ENCODE measurements at places on chromosomes 4 and X.

DNA sequence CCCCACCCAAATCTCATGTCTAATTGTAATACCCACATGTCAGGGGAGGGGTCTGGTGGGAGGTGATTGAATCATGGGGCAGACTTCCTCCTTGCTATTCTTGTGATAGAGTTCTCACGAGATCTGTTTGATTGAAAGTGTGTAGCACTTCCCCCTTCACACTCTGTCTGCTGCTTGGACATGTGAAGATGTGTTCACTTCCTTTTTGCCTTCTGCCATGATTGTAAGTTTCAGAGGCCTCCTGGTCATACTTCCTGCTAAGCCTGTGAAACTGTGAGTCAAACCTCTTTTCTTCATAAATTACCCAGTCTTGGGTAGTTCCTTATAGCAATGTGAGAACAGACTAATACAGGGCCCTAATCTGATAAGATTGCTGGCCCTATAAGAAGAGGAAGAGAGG, 1514.8 kb downstream of the RPA4 start:
- no peak for DNase-seq

- no peak for DNase-seq
Measured at GRCh38 chr4:108941904-108942430, 179.1 kb upstream of the ETNPPL start.

GRCh38 chr4:105277702-105278101, 131.0 kb downstream of the TET2 start:
- no peak for DNase-seq

DNA sequence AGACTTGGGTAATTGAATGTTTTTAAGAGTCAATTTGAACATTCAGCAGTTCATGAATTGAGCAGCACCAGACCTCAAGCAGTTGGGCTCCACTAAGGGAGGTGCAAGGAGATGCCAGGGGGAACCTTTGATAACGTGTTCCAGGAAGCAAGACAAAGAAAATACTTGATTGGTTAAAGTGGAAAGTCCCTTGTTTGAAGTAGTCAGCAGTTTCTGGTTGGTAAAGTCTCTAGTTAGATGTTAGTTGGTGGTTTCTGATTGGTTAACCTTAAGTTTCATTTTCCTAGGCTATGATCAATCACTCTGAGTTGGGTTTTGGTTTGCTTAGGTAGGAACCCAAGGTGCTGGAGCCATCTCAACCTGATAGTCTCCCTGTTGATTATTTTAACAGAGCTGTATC, 4.0 kb downstream of the HERC6 start:
- no peak for DNase-seq

DNA sequence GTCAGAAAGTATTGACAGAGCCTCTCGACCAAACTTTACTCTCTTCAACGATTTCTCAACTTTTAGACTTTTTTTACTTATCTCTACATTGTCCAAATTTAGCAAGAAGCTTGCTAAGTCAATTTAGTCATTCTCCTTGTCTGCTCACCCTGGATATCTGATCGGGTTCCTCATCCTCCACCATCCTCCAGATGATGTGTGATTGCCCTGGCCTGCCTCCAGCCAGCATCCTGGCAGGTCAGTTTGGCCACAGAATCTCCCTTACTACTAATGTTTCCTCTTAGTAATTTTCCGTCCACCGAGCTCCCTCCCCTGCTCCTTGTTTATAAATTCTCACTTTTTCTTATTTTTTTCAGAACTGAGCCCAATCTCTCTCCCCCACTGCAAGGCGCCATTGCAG, 167.9 kb upstream of the ZFP42 start:
- DNase-seq = no peak

DNA sequence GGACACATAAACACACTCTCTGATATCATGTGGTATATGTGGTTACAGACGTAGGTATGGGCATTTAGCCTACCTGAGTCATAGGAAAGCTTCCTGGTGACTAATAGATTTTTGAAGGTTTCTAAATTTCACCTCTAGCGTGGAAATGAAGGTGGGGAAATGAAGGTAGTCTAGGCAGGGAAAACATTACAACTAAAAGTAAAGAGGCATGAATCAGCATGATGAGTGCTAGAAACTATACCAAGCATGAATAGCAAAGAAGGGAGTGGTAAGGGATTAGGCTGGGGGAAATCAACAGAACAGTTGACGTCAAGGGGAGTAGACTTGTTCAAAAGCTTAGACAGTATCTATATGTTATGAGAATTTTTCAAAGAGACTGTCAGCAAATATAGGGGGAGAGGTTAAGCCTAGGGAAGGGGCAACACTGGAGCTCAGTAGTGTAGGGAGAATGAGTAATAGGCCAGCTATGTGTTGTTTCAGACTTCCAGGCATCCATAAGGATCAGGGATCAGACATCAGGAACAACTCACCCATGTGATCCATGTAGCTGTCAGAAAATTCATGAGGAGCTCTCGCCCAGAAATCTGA, 279.3 kb upstream of the DIPK2B start:
- DNase-seq = no peak

- DNase-seq = peak; percentile 5
Measured at GRCh38 chrX:19772096-19772821, 115.1 kb downstream of the SH3KBP1 start.

GRCh38 chrX:65706041-65706828, 38.8 kb downstream of the MSN start:
- peak; percentile 6 for DNase-seq

- DNase-seq = no peak
Measured at GRCh38 chr4:2809610-2810180, 16.8 kb downstream of the SH3BP2 start.

DNA sequence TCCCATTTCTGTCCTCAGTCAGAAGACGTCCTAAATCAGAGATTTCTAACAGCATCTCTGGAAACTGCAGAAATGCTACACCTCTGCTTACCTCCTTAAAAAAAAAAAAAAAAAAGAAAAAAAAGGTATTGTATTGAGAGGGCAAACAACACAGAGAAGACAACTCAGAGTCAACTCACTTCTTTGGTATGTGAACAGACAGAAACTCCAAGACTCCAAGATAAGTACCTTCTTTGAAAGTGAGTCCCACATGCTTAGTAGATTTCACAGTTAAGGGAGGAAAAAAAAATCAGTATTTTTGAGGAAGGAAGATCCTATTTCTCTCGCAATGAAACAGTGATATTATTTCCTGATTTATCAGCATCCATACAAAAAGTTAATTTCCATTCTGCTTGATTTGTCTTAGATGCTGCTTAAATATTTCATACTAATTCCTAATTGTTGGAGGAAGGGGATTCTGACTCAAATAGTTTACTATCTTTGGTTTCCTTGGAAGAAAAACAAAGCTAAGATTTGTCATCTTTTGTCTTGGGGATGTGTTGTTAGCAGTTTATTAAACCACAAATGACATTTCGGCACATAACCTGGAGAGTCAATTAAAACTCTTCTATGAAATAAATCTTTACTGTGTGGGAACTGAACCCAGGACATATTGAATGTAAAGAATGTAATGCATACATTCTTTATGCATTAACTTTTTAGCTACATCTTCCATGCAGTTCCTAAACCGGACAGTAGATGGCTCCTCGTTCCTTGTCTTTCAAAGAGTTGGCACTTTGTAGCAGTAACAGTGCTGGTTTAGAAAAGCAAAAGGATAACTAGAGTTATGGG, 4.7 kb downstream of the RASGEF1B start:
- peak; percentile 83 for DNase-seq

DNA sequence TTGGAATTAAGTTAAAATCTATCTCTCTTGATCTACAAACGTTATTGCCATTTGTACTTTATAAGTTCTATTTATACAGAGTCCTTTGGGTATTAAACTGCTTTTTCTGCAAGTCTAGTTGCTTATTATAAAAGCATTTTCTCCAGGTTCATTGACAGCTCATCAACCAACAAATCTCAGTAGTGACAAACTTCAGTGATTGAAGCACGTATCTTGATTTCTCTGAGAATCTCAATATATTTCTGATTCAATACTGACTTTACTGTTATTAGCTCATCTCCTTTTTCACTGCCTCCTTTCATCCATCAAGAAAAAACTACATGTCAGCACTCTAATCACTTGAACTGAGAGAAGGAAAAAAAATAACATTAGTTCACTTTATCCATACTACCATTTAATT, 630.2 kb downstream of the ARAP2 start:
- no peak for DNase-seq

DNA sequence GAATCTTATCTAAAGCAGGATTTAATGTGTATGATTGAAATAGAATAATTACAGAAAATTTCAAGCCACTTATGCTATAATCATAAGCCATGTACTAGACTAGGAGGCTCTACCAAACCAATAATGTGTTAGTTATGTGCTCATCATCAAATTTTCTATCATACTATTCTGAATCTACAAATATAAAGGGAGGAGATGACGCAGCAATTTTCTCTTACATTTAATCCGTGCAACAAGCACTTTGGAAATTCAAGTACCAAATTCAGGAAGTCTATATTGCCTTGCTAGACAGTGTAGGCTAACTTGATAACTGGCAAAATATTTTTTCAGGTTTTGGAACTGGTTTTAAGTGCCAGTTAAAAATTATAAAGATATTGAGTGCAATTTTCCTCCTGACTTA, 283.5 kb downstream of the C4orf33 start:
- no peak for DNase-seq

GRCh38 chr4:26105337-26105736, 191.3 kb downstream of the SMIM20 start:
- DNase-seq = no peak

GRCh38 chr4:3864742-3865721, 98.8 kb downstream of the ADRA2C start:
- DNase-seq = no peak

- DNase-seq = no peak
Measured at GRCh38 chr4:189822326-189822725, 118.3 kb upstream of the FRG1 start.

- DNase-seq = no peak
Measured at GRCh38 chrX:67749536-67749935, 205.7 kb downstream of the AR start.

- DNase-seq = no peak
Measured at GRCh38 chr4:81635739-81636138, 164.0 kb upstream of the RASGEF1B start.

DNA sequence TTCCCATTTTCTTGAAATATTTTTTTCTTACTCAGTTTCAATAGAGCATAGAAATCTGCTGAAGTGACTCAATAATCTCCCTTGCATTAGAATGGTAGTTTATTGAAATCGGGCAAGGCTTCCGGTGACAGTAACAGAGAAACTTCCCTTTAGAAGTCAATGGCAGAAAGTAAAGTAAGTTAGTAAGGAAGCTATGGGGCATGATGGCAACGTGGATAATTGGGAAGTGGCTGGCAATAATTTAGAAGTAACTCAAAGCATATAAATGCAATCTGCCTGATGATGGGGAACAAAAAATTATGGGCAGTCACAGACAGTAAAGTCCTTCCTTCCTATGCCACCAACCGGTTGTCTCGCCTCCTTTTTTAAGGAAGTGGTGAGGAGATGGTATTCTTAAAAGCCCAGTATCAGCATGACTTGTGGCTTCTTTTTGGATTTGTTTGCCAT, 7.6 kb downstream of the CYBB start:
- no peak for DNase-seq

DNA sequence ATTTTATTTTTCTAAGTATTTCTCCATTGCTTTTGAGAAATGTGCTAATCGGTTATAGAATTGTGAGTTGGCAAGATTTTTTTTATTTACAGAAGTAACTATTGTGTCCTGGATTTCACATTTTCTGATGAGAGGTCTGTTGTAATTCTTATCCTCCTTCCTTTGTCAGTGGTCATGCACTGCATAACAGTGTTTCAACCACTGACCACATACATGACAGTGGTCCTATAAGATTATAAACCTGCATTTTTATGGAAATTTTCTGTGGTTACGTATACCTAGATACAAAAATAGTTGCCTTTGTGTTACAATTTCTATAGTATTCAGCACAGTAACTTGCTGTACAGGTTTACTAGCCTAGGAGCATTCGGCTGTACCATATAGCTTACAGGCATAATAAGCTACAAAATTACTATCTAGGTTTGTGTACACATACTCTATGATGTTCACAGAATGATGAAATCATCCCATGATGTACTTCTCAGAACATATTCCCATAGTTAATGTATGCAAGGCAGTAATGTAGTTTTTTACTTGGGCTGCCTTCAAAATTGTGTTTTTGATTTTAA, 47.8 kb downstream of the APELA start:
- DNase-seq = no peak

GRCh38 chr4:107069049-107069448, 32.9 kb upstream of the DKK2 start:
- DNase-seq = no peak

- DNase-seq = no peak
Measured at GRCh38 chrX:45847961-45848360, 647.3 kb upstream of the DIPK2B start.

DNA sequence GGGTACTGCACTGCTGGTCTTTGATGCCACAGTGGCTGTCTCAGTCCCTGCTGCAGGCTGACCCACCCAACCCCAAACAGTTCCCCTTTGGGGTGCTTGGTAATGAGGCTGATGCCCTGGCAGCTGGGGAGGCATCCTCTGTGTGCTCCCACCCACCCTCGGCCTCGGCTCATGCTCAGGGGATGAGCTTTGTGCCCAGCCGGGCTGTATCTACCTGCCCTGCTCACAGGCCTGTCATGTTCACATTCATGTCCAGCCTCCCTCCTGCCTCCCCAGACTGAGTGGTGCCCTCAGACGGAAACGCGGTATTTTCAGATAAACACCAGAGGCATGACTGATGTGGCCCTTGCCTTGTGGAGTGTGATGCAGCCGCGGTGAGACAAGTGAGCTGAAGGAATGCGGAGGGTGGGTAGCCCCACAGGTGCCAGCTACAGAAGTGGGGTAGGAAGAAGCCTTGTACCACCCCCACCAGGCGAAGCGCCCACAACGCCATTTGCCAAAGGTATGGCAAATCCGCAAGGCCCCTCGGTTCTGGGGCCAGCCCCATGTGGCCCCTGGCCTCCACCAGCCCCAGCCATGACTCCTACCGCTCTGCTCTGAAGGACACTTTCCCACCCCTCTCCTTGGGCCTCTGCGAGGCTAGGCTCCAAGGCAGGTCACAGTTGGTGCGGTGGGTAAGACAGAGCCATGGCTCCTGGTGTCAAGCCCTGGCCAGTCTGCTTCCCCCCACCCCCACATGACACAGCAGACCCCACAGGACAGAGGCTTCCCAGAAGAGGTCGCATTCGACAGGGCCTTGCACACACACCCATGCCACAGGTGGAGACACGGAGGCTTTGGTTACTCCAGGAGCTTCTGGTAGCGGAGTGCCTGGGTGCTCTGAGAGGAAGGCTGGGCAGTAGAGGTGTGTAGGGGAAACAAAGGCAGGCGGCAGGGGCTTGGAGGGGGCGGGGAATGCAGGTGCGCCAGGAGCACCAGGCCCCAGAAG, 1.8 kb upstream of the RENBP start:
- no peak for DNase-seq

- DNase-seq = no peak
Measured at GRCh38 chrX:21993265-21993664, 38.9 kb upstream of the PHEX start.

GRCh38 chr4:24601121-24601520, 16.8 kb upstream of the DHX15 start:
- DNase-seq = no peak

- DNase-seq = no peak
Measured at GRCh38 chr4:26594778-26595177, 10.9 kb downstream of the TBC1D19 start.

DNA sequence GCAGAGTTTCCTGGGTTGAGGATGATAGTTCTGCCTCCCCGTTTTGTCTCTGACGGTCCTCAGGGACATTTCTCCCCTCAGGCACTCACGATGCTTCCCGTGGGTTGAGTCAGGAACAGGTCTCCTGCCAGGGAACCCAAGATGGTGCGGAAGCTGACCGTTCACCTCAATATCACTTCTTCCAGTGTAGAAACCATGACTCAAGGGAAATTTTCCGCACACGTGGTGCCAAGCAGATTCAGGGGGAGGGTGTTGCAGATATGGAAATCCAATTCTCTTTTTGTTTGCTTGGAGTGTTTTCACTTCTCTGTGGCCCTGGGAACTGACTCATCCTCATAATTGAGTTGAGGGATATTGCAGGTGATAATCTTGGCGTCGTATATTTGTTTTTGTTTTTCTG, 46.7 kb downstream of the CXorf49B start:
- DNase-seq = no peak

Data from skin of body (tissue), 3 donors.